ENCODE measurements at places on chromosomes 11 and 22. TPM values are rescaled to one million over a fixed set of nuclear protein-coding genes. Genes with fewer than 3 reads are reported as not detected.
A peak's percentile ranks its signal among the peaks of the same experiment; 100 is the strongest.

DNA sequence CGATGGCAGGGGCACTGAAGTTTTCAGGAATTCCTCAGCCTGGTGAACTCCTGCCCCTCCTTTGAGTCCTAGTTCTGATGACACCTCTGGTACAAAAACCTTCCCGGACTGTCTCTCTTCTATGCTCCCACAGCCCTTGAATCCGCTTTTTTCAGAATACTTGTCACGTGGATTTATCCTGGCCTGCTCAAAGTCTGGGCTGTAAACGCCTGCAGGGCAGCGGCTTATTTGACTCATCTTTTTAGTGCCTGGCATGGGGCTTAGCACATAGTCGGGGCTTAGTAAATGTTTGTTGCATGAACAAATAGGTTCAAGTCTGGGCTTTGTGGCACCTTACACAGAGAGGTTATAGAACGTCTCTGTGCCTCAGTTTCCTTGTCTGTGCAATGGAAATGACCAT lies 13.4 kb upstream of the KCNJ11 start:
- no peak for DNase-seq

The BCR gene
- total RNA-seq: 73.2 TPM

The OVCH2 gene
- total RNA-seq: 1.5 TPM

The ADM2 gene
- total RNA-seq: not detected

- DNase-seq: no peak
Measured at GRCh38 chr11:11978792-11979487, 29.5 kb downstream of the DKK3 start.

DNA sequence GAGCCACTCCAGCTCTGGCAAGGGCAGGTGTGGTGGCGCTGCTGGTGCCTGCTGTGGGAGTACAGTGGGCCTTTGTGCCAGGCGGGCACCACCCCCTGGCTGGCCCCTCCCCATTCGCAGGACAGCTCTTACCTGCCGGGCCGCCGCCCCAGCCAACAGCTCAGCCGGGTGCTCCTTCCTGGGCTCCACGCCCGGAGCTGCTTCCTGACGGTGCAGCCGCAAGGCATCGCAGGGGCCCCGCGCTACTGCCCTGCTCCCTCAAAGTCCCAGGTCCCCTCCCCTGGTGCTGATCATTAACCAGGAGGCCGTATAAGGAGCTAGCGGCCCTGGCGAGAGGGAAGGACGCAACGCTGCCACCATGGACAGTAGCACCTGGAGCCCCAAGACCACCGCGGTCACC lies at the start of gene SLC5A1:
Gene SLC5A1 (plus strand): TSS at position 338 of the 400 bp plus-strand sequence. CDS start 21 bp downstream, at position 359.
- DNase-seq: no peak

DNA sequence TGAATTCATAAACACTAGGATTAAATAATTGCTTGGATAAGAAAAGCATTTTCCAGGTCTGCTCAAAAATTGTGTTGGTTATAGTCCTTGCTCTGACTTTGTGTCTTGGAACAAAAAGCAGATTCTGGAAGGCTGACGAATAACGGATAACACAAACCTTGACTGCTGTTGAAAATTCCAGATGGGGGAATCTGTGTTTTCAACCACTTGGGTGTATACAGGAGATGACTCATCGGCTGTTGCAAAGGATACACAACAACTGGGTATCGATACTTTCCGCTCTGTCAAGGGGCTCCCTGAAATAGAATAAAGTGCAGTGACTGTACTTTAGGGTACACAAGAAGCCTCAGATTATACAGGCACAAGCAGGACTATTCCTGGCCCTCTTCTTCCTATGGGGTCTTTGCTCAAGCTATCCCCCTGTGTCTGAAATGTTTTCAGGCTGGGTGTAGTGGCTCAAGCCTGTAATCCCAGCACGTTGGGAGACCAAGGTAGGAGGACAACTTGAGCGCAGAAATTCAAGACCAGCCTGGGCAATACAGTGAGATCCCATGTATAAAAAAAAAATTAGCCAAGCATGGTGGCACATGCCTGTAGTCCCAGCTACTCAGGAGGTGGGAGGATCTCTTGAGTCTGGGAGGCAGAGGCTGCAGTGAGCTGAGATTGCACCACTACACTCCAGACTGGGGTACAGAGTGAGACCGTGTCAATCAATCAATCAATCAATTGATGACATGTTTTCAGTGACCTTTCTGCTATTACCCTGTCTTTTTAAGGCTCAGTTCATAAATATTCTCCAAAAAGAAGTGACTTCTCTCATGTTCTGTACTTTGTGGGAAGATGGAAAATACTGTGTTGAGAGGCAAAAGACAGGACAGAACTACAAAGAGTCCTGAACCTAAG lies 48.6 kb upstream of the UCP3 start:
- DNase-seq: no peak

The SLC35E4 gene
- total RNA-seq: 12.8 TPM

- no peak for DNase-seq
Measured at GRCh38 chr22:23246982-23247766, 66.9 kb downstream of the BCR start.

GRCh38 chr11:44180107-44180506 lies 84.6 kb downstream of the EXT2 start:
- DNase-seq: no peak

GRCh38 chr11:7300281-7300680 lies 48.6 kb downstream of the SYT9 start:
- DNase-seq: no peak

The NPTXR gene
- total RNA-seq: 50.8 TPM

DNA sequence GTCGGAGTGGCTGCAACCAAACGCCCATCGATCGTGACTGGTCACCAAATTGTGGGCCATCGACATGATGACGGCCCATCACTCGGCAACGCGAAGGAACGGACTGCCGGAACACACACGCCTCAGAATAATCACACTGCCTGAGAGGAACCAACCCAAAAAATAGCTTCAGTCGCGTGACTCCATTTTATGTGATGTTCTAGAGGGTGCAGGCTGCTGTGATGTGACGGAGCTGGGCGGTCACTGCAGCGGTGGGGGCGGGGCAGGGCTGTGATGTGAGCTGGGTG lies 174.6 kb downstream of the CTTN start:
- DNase-seq: no peak

DNA sequence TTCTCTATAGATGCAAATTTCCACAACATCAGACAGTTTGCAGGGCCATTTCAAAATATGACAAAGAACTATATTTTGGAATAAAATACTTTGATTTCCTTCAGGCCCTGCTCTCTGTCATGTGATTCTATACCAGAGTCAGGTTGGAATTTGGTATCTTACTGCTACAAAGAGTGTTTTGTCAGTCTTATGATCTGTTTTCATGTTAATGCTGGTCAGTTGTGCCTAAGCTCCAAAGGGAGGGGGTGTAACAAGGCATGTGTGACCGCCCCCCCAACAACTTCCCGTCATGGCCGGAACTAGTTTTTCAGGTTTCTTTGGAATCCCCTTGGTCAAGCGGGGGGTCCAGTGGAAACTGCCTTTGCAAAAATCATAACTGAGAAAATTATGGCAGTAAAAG lies 15.1 kb downstream of the C11orf96 start:
- no peak for DNase-seq

The RHOG gene
- 69.7 TPM for total RNA-seq

DNA sequence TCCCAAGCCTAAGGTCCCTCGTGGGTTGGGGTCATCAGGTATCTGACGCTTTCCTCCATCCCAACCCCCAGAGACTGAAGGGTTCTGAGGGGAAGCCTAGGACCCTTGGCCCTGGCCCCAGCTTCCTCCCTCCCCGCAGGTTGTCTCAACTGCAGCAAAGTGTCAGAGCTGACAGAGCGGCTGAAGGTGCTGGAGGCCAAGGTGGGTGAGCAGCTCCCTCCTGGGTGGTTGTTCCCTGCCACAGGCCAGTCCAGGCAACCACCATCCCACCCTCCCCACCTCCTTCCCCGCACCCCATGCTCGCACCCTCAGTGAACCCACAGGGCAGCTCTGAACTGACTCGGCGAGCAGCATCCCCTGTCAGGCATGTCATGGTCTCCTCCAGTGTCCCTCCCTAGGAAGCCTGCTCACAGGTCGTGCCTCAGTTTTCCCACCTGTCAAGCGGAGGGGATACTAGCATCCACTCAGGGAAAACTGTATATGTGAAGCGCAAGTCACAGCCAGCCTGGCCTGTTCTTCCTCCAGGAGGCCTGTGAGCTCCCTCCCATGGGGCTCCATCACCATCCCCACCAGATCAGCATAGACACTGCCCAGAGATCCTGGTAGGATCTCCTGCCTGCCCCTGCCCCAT lies 20.8 kb downstream of the EMID1 start:
- no peak for DNase-seq

The STT3A gene
- total RNA-seq: 122 TPM

The FREY1 gene
- total RNA-seq: 9.0 TPM

The GTSE1 gene
- 0.41 TPM for total RNA-seq

The HEPHL1 gene
- not detected for total RNA-seq

GRCh38 chr11:20973940-20974559 lies 304.7 kb downstream of the NELL1 start:
- no peak for DNase-seq

- DNase-seq: no peak
Measured at GRCh38 chr22:20113551-20114310, 2.2 kb upstream of the RANBP1 start.

GRCh38 chr22:43440556-43440955 lies 28.7 kb downstream of the MPPED1 start:
- DNase-seq: no peak

DNA sequence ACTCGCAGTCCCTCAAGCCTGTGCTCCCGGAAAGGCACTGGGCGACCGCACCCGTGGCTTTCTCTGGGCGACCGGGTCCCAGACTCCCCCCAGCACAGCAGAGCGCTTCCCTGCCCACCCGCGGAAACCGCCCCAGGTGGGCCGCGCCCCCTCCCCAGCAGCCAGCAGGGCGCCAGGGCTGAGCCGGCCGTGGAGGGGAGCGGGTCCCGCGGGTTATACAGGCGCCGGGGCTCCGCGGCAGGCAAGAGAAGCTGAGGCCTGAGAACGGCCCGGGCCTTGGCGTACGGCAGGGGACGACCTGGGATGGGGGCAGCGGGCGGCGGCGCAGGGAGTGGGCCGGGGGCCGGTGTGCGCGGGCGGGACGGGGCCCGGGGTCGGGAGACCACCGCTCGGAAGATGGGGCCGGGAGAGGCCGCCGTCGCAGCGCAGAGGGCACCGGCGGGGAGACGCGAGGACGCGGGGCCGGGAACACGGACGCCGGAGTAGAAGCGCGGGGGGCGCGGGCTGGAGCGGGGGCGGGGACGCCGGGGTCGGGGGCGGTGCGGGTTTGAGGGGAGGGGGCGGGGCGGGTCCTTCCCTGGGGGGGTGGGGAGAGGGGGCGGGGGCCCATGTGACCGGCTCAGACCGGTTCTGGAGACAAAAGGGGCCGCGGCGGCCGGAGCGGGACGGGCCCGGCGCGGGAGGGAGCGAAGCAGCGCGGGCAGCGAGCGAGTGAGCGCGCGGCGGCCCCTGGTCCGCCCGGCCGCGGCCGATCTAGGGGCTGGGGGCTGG lies at the start of gene MDK:
Gene MDK (plus strand): TSS at position 622 of the 771 bp plus-strand sequence. CDS start 389 bp downstream, outside the sequence.
- DNase-seq: no peak

GRCh38 chr11:19102521-19102900 lies 14.5 kb upstream of the ZDHHC13 start:
- no peak for DNase-seq

GRCh38 chr11:122101625-122102291 lies 14.3 kb downstream of the BLID start:
- DNase-seq: peak; percentile 27

DNA sequence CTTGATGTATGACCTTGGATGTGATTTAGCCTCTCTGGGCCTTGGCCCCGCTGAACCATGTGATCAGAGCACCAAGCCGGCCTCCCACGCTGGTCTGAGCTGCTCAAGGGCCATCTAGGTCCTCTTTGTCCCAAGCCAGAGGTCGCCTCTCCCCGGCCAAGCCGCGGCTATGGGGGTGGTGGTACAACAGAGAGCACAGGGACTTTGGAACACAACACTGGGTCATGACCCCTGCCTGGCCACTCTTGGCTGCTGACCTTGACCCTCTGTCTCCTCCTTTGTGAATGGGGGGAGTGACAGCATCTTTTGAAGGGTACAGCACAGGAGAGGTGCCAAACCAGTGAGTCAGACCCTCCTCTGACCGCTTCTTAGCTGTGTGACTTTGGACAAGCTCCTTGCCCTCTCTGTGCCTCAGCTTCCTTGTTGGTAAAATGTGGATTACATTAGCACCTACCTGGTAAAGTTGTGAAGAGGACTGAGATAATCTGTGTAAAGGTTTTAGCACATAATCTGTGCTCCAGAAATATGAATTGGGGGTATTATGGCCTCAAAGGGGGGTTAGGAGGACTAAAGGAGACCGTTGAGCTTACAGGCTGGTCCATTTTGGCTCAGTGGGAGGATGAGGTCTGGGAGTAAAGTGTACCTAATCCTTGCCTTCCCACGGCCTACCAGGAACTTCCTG lies 4.7 kb downstream of the SCYL1 start:
- DNase-seq: no peak

The C11orf21 gene
- total RNA-seq: 1.1 TPM

- DNase-seq: no peak
Measured at GRCh38 chr11:41201156-41201555, 258.3 kb downstream of the LRRC4C start.

The CELSR1 gene
- 1.5 TPM for total RNA-seq

DNA sequence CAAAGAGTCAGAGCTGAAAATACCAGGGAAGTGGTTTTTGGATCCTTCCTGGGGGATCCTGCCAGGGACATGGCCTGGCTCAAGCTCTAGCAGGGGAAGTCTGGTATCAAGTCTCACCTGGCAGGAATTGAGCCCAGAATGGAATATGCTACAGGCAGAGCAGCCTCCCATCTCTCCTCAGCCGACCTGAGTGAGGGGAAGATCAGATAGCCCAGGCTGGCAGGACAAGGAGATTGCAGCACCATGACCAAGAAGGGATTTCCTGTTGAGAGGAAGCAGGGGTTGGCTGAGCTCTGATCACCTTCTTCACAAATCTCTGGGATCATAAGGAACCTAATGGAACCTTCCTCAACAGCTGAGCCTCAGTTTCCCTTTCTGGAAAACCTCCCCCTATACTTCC lies 13.0 kb downstream of the OAF start:
- DNase-seq: no peak

DNA sequence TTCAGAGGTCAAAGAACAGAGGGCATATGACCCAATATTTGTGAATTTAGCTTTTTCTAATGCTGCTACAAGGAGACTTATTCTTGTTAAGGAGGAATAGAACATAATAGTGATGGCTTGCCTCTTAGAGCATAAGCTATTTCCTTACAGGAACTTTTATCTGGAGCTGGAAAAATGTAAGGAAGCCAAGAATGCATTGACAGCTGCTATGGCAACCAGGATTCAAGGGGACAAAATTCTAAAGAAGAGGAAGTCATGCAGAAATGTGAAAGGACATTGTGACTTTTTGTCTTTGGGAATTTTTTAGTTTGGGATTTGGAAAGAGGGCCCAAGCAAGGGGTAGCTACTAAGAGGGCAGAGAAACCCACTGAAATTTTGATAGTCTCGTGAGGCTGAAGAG lies 51.1 kb downstream of the EHF start:
- no peak for DNase-seq

GRCh38 chr11:42857344-42857743 lies 454.5 kb upstream of the API5 start:
- no peak for DNase-seq

GRCh38 chr22:38608992-38609750 lies 39.2 kb upstream of the DMC1 start:
- no peak for DNase-seq

- no peak for DNase-seq
Measured at GRCh38 chr11:87252869-87253268, 215.1 kb downstream of the TMEM135 start.

The LSP1 gene
- 40.5 TPM for total RNA-seq

GRCh38 chr22:46801331-46801811 lies 38.9 kb downstream of the TBC1D22A start:
- no peak for DNase-seq

The CASP12 gene
- 7.8 TPM for total RNA-seq

The GDPD4 gene
- not detected for total RNA-seq

The TRPM5 gene
- not detected for total RNA-seq
